Adrenal gland (tissue), 19 donors: ENCODE measurements at places on chromosomes 2 and 18. TPM values are rescaled to one million over a fixed set of nuclear protein-coding genes. Genes with fewer than 3 reads are reported as not detected.

DNA sequence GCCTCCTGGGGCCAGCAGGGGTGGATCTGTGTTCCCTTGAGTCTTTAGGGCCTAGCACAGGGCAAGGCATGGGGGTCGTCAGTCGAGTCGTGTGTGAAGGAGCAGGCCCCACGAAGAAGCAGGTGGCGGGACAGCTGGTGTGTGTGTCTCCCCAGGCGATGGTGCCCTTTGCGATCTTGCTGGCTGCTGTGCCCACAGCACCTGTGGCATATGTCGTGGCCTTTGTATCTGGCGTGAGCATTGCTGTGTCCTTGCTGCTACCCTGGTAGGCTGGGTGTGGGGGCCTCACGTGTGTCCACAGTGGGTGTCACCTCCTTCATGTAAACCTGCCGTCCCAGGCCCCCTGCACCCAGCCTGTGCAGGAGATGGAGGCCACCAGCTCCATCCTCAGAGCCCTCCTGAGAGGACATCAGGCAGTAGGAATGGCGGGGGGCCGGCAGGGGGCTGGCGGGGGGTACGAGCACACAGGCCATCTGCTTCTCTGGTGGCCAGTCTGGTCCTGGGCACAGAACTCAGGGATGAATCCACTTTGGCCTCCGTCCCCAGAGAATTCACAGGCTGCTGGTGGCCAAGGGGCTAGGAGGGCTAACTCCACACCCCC, 13.2 kb downstream of the MFSD2B start:
- no peak for DNase-seq

- no peak for DNase-seq
Observed at GRCh38 chr18:56987236-56987635, 159.7 kb upstream of the BOD1L2 start.

DNA sequence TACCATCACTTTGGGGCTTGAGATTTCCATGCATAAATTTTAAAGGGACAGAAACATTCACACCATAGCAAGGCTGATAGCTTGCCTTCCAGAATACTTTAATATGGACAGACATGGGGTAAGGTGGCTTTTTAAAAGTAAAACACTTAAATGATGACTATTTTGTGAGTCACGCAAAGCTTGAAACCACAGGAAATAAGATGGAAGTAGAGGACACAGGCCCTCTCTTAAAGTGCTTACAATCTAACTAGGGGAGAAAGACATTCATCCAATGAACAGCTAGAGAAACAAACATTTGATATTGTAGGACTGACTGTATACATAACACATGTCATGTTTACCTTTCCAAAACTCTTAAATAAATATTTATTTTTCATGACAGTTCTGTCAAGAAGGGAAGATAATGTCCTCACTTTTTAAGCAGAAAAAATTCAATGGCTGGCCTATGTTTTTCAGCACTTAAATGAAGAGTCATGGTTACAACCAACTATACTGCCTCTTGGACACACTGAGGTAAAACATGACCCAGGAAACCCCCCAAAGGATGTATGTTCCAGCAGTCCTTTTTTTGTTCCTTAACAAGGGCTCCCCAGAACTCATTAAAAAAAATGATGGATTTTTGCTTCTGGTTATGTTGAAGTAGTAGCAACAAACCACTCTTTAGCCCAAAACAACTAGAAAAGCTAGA, 120.0 kb upstream of the RBMS1 start:
- no peak for DNase-seq

DNA sequence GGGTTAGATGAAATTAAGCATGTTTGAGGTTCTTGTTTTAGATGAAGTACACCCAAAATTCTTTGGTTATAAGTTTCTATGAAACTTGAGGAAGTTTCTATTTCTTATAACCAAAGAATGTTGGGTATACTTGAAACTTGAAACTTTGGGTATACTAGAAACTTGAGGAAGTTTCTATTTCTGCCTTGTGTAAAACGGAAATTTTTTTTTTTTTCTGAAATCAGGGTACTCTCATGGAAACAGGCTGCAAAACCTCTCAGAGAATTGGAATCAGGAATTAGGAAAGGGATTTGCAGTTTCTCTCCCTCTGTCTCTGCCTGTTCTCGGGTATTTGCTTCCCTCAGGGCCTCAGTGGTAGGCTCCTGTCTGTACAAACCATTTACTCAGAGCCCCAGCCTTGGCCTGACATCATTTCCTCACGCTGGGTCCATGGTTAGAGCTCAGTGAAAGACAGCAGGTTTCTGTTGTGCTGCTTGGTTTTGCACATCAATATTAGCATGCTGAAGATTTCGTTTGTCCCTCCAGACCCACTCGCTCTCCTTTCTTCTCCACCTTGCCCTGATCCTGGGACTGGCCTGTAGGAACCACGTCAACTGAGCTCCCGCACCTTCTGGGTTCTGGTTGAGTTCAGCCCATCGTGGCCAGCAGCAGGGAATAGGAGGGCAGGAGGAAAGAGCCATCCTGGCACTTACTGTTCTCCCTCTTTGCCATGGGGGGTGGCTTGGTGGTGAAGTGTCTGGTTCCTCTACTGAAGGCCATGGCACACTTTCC, 106.4 kb downstream of the POLR1A start:
- no peak for DNase-seq

KCNG2 gene
- polyA plus RNA-seq, result not detected
